ENCODE measurements at places on chromosomes 3 and 15. TPM values are rescaled to one million over a fixed set of nuclear protein-coding genes. Genes with fewer than 3 reads are reported as not detected.

DNA sequence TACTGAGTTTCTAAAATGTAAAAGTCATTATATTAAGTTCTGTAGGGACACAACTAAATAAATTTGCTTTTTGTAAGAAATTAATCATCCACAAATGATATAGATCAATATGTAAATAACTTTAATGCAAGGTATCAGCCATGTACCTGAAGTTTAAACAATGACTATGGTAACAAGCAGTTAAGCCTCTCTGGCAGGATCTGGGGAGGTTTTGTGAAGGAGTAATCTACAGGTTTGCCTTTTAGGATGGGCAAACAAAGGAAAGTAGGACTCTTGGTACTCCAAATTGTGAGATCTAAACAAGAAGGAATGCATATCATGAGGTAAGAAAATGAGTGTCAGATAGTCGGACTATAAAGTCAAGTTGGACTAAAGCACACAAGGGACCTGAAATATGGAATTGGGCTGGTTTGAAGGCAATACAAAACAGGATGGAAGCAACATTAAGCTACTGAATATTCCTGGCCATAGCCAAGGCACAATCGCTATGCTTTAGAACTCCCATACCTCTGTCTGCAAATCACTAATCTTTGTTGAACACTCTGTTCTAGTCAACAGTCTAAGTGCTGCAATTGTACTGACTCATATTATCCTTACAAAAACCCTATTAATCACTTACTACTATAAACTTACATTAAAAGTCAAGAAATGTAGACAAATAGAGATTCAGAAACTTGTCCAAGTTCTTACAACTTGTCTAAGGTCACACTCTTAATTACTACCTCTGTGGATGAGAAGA is 412.8 kb downstream of the DIPK2A start:
- no peak for DNase-seq

GRCh38 chr3:2934541-2934940 is 175.6 kb downstream of the IL5RA start:
- no peak for DNase-seq

DNA sequence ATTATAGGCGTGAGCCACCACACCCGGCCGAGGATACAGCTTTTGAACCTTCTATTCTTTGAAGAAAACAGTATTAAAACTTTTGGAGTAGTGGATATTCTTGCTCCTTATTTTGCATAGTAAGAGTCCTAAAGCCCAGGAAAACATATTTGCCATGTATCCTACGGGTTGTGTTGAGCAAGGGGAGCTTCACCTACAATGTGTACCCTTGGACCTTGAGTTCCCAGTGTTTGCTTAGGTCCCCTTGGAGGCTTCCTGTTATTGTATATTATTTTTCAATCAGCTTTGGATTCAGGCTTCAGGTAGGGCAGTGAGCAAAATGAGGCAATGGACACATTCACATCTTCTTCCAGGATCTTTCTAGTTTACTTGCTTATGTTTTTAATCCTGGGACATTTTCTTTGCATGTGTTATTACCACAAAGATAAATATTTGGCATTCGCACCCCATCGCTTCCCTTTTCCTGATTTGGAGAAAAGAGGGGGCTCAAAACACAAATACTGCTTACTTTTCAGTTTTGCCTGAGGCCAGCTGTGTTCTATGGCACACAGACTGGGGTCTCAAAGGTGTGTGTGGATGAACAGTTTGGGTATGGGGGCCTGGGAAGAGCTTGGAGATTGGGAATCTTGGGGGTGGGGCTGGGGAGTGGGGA is 88.7 kb downstream of the FNDC3B start:
- no peak for DNase-seq

ESYT3 gene
- polyA plus RNA-seq: 1.9 TPM

AGBL1 gene
- 0.17 TPM for polyA plus RNA-seq

All from renal cortex interstitium (tissue), 15 donors.